ENCODE measurements at places on chromosomes 16 and 17. TPM values are rescaled to one million over a fixed set of nuclear protein-coding genes. Genes with fewer than 3 reads are reported as not detected.

The TPSD1 gene
- not detected for total RNA-seq

The PPM1E gene
- total RNA-seq: 18.8 TPM

The RNF40 gene
- 45.6 TPM for total RNA-seq

The TP53TG3 gene
- total RNA-seq: not detected

GRCh38 chr17:8766731-8767130 is 8.4 kb upstream of the SPDYE4 start:
- no peak for DNase-seq

DNA sequence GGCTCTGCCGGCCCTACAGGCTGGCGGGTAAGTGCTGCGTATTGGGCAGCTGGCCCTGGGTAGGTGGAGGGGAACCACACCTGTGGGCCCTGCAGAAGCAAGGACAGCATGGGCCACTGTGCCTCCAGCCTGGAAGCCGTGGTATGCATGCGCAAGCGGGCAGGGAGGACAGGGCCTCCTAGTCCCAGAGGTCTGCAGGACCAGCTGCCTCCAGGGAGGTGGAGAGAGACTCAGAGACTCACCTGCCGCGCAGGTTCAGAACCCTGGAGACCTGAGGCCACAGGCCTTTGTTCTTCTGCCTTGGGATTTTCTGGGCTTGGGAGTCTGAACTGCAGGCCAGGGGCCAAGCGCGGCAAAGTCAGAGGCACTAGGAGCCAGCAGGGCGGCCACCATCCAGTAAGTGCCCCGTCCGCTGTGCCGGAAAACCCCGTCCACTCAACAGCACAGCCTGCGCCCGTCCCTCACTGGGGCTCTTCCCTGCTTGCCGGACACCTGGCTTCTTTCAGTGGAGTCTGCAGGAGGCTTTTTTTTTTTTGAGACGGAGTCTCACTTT is 8.8 kb upstream of the RAB40C start:
- DNase-seq: no peak

DNA sequence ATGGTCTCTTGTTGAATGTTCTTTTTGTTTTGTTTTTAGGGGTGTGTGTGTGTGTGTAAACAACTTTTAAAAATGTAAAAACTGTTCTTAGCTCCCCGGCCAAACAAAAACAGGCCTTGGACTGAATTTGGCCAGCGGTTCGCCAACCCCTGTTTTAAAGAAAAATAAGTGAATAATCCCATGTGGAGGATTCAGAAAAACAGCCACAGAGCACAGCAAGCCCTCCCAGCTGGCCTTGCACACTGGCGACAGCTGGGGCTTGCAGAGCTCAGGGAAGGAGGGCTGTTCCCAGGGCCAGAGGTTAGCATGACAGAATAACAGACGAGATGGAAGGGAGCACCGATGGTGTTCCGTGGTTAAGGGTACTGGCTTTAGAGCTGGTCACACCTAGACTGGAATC is 39.0 kb downstream of the EMP2 start:
- no peak for DNase-seq

DNA sequence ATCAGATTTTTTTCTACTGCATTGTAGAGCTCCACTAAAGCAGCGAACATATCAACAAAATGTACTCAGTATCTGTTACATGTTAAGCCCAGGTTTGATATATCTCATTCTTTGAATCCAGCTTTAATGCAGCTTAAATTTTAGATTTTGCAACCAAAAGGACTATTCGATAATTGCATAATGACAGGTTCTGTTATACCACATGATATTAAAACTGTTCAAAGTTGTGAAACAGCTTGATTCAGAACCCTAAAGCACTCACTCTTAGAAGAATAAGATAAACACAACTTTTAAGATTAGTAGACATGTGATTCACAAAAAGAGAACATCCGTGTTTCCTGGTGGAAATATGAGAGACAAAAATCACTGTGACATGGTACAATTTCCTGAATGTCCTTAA is 427.9 kb downstream of the CDH11 start:
- no peak for DNase-seq

DNA sequence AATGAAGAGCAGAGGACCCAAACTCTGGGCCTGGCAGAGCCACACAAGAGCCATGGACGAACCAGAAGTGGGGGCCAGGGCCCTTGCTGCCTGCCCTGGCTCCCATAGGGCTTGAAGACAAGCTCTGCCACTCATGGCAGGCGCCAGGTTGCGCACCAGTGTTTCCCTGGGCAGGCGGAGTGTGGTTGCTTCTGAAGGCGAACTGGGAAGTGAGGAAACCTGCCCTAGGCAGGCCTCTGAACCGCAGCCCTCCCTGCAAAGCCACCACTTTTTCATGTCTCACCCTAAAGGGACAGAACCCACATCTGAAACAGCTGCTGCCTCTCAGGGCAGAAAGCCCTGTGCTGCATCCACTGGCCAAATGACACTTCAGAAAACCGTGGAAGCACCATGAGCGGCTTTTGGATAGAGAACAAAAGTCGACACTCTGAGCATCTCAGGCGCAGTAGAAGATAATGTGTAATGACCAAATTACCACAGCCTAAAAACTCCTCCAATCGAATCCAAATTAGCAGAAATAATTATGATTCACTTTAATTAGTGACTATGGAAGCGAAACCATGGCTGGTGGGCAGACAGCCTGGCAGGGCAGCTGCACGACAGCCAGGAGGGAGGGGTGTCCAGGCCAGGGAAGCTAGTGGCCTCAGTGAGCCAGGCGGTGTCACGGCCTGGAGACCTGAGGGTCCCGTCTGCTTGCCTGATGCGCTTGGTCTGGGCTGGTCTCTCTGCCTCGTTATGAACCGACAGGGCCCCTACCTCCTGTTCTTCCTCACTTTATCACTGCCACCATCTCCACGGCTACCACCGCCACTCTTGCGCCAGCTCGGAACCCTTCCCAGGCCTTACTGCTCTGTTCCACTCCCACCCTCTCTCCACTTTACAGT is 59.1 kb downstream of the PRMT7 start:
- no peak for DNase-seq

DNA sequence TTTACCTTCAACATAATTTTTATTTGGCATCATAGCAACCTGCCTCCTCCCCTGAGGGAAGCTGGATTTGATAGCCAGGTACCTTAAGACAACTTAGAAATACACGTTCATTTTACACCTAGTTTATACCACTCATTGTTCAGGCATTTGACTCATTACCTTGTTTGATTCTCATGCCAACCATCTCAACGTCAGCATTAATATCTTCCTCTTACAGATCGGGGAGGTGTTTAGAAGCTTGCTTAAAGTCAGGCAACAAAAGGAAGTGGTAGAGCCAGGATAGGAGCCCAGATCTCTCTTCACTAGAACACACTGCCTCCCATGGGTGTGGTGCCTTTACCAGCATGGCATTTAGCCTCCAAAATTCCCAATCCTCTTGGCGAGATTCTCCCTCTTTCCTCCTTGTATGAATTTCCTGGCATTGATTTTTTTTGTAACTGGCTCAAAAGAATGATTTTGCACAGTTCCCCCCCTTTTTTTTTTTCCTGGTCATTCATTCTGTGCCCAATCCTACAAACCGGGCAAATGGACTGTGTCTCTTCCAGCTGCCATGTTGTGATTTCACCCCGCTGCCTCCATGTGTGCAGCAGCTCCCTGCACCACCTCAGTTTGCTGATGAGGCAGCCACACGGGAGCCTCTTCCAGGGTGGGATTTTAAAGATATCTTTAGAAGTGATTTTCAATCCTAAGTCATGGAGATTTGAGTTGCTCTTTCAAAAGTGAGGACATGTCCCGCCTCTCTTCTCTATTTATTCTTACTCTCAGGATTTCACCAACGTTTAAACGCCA is 383.6 kb downstream of the UTP18 start:
- DNase-seq: no peak

- DNase-seq: peak; percentile 70
Measured at GRCh38 chr16:84043486-84044117, 1.0 kb upstream of the SLC38A8 start.

DNA sequence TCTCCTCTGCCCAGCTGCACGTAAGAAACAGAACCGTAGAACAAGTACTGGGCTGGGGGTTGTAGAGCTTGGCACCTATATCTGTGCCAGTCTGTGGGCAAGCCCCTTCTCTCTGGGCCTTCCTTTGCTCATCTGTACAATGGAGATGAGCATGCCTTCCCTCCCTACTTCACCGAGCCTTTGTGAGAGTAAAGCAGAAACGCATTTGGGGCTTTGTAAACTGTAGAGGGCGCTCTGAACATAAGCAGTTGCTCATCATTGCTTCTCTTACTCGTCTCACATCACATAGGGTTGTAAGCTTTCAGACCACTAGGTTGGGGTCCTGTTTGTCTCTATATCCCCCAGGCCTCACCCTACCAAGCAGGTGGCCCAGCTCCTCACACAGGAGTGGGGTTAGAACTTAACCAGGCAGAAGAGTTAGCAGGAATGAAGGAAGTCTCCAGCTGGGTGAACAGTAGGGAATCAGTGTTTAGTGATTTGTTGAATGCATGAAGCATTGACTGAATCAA is 15.1 kb downstream of the SAMD14 start:
- DNase-seq: peak; percentile 85
